ENCODE measurements at places on chromosomes 12 and 14.

DNA sequence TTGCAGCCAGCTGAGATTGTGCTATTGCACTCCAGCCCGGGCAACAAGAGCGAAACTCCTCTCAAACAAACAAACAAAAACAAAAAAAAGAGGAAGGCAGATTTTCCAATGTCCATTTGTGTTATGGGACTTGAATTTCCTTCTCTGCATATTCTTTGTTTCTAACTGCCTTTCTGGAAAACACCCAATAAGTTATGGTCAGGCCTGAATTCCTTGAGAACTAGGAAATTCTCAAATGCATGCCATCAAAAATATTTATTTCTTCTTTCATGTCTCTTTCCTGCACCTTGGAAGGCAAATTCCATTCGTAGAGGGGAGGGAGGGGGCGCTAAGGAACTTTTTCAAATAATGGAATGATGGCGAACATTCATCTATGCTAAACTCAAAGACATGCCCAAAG is 117.6 kb upstream of the TMCC3 start:
- DNase-seq: no peak

GRCh38 chr14:101620821-101621785 is 59.8 kb downstream of the DIO3 start:
- no peak for DNase-seq

DNA sequence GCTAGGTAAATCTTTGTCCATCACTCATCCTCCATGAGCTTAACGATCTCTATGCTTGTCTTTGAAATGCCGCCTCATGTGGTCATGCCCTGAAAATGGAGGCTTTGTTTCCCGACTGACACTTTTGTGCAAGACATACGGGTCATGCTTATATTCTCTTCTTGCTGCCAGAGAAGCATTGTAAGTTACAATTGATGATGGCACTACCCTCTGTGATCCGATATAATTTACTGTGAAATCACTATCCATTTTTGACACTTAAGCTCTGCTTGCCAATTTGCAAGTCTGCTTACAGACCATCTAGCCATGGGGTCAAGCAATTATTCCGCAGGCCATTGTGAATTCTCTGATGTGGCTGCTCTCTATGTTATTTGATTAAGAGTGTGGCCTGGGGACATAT is 650.0 kb downstream of the FLRT2 start:
- DNase-seq: no peak

GRCh38 chr12:88062474-88062873 is 33.3 kb upstream of the C12orf50 start:
- DNase-seq: no peak

GRCh38 chr14:94768521-94769390 is 1.2 kb downstream of the GSC start:
- DNase-seq: peak; percentile 74

DNA sequence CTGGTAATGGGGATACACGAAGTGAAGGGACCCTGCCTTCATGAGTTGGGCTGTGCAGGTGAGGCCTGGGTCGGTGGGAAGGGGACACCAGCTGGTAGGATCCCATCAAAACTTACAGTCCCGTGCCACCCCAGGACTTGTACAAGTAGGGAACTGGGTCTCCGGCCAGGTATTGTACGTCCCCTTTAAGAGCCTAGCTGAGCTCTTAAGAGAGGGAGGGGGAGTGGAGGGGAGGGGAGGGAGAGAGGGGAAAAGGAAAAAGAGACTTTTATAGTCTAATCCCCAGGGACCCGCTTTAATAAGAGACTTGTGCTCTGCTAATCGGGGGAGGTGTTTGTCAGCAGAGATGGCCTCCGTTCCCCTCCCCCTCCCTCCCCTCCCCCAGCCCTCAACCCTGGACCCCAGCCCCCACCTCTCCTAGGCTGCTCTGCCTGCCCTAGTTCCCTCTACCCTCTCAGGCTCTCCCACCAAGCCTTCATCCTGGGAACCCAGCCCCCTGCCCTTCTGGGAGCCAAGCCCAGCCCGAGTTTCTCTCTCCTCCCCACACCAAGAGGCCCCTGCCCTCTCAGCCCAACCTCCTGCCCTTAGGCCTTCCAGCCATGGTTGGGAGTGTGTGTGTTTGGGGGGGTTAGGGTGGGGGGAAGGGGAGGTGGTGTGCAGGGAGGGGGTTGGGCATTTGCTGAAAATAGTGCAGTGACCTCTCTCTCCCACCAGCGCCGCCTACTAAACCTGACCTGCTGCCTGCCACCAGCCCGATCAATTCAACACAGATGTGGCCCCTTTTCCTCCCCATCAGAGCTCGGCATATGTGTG is 2.6 kb downstream of the GDF11 start:
- peak; percentile 67 for DNase-seq

DNA sequence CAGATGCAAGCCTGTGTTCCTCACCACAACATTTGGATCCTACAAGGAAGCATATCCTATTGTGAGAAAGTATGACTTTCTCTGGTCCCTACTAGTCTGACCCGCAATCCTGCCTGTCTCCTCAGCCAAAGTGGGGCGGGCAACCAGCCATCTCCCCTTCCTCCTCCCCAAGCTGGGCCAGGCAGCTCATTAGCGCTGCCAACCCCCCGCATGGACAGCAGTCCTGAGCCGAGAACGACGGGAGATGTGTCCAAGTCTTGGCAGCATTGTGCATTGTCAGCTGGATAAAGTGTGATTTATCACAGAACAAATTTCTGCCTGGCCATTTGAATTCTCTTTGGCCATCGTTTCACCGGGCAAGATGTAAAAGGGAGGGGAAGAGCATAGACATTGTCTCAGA is 139.4 kb downstream of the SLC15A4 start:
- no peak for DNase-seq

GRCh38 chr12:27123642-27124041 is 41.3 kb upstream of the C12orf71 start:
- DNase-seq: no peak

DNA sequence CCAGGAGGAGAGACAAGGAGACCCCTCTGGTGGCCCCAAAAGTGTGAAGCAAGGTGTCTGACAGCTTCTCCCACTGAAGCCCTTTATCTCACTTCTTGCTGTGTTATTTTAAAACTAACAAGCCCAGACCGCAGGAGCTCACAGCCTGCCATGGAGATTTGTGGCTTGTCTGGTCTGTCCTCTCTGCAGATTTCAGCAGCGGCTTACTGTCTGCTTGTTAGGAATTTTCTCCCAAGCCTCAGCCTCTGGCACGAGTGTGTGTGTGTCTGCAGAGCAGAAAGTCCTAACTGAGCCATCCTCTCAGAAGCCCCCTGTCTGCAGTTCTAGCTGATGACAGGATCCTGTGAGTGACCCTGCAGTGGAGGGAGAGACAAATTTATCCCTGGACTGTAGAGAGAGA is 87.9 kb upstream of the HSPB8 start:
- no peak for DNase-seq

DNA sequence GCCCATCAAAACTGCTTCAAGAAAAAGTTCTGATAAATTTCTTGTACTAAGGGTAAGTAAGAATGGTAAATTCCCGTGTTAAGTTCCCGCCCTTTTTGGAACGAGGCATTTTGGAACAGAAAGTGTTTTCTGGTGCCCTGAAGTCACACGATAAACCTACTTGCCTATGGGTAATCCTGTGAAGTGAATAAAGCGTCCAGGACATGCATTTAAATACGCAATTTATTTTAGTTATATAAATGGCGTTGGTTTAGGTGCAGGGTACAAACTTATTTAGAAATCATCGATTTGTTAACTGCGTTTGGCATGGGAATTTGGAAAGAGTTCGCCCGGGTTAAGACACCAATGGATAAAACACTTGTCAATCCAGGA is 715 bp upstream of the RAP1B start:
- no peak for DNase-seq

DNA sequence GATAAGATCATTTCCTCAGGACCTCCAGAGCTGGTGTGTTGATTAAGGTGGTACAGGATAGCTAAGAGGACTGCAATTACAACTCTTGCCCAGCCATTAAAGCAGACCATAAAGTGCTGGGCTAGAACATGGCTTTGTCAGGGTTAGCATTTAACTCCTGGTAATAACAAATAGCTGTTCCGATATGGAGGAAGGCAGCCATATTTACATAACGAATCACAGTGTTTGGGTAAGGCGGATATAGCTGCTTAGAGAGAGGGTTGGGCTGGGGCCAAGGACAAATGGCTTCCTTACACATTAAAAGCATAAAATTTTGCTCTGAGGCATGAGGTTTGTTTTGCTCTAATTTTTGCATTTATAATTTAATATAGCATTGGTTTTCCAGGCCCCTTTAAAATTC is 297.7 kb upstream of the DDHD1 start:
- DNase-seq: no peak

DNA sequence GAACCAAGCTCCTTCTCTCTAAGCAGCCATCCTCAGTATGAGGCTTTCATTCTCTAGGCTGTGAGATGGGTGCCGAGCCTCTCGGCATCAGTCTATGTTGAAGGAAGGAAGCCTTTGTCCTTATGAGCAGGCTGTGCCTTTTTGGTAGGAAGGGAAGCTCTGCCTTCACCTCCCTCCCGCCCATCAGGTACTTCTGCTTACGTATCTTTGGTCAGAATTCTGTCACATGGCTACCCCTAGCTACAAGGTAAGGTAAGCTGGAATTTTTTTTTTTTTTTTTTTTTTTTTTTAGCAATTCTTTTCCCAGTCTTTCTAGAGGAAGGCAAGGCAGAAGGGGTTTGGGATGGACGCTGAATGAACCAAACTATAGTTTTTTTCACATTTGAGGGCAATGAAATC is 16.9 kb downstream of the BATF start:
- no peak for DNase-seq

GRCh38 chr14:65566820-65567522 is 154.4 kb downstream of the FUT8 start:
- no peak for DNase-seq

DNA sequence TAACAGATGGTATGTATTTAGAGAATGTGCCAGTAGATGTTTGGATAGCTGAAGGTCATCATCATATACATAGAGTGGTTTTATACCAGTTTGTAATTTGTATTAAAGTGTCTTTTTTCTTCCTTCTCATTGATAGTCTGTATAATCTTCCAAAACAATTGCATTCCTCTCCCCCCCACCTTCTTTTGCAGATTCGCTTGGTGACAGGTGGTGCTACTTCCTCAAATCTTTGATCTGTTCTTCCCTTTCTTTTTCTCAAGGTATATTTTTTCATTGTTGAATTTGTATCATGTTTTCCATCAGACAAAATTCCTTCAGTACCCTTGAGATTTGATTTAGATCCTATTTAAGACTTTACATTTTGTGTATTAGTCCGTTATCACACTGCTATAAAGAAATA is 15.0 kb downstream of the TBC1D15 start:
- no peak for DNase-seq

GRCh38 chr12:74319886-74320285 is 217.7 kb upstream of the ATXN7L3B start:
- no peak for DNase-seq

DNA sequence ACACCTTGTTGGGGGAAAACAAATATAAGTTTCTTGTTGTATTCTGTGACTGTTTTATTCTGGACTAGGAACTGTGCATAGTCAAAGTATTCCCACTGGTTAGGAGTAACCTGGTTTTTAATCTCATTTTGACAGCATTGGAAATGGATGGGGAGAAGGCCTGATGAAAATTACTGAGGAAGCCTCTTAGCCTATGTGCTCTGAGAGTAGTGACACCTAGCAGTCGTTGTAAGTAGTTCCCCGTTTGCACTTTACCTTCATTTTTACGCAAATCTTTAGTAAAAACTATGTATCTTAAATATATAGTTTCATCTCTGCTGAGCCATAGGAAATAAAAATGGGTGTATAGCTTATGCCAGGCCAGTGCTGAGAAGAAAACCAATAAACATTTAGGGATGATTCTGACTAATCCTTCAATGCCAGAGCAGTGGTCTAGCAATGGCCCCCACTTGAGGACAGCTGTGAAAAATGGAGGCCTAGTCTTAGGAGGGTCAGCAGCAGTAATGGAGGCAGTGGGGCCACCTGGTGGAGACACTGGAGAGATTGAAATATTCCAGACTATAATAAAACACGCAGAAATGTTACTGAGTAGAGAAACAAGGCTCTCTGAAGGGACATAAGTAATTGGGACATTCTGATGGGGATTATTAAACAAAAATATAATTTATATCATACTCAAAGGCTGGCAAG is 133.2 kb upstream of the NOVA1 start:
- DNase-seq: no peak

DNA sequence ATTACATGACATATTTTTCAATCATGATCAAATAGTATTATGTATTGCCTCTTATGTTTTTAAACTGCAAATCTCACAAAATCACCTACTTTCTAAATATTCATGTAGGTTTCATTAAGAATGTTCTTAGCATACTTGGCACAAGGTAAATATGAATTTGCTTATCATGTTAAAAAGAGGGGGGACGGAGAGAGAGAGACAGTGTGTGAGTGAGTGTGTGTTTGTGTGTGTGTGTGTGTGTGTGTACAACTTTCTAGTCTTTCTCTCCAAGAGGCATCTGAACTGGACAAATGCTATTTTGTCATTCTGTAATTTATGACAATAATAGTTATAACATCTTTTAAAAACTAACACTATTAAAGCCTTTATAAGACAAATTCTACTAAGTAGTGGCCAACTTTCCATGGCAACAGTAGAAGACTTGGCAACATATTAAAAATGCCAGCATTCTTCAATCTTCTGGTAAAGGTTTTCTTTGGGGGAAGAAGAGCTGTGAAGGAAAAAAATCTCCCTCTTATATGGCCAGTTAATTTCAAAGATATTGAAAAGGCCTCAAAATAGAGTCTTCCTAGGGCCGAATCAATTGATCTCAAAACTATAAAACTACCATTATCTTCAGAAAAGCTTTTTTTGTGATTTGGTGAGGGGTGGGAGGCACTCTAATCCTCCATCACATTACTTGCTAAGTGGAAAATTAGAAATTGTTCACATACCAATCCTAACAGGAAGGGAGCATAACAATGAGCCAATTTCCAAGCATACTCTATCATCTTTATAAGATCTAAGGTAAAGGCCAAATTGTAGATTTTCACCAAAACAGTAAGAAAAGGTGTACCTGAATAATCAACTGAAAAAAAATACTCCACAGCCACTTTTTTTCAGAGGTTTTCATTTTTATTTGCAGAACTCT is 28.2 kb downstream of the CDK17 start:
- DNase-seq: no peak

- no peak for DNase-seq
Measured at GRCh38 chr12:45331552-45331951, 115.7 kb downstream of the ANO6 start.

DNA sequence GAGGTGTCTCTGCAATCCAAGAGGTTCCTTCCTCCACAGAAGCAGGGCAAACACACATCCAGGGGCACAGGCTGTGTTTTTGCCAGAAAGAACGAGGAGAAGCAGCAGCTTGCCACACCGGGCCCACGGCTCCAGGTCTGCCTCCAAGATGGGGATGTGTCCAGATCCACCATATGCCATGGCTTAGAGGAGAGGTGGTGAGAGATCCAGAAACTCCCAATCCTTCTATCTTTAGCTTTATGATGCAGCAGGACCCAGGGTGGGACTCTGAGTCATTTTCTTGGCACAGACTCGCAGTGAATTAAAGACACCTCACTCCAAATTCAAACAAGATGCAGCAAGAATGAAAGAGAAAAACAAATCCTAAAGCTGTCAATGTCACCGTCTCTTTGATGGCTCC is 481.4 kb upstream of the TMEM132C start:
- no peak for DNase-seq

- DNase-seq: no peak
Measured at GRCh38 chr14:94532447-94532846, 23.2 kb upstream of the SERPINA12 start.

Data from right kidney (tissue), 9 donors.